Eye (tissue), 1 donor: ENCODE measurements at places on chromosomes 11 and 22.

DNA sequence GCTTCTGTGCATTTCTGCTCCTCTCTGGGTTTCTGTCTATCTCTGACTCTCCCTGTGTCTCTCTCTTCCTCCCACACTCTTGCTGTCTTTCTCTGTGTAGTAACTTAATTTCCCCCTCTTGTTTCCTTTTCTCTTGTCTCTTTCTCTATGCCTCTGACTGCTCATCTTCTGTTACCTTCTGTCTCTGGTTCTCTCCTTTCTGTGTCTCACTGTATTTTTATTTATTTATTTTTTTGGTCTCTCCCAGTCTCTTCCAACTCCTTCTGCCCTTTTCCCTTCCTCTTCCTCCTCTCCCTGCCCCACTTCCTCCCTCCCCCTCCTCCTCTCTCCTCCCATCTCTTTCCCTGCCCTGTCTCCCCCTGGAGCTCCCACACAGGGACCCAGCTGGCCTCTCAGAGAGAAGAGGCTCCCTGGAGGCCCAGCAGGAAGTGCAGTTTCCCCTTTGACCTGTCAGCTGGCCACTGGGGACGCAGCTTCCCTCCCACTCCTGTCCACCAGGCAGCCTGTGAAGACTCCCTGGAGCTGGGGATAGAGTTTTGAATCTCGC lies 38.3 kb upstream of the MYH9 start:
- peak; percentile 71 for DNase-seq

- DNase-seq: no peak
Measured at GRCh38 chr11:90428836-90429235, 206.0 kb upstream of the CHORDC1 start.

- no peak for DNase-seq
Measured at GRCh38 chr11:72578991-72579815, 95.0 kb downstream of the PDE2A start.

- no peak for DNase-seq
Measured at GRCh38 chr22:31096657-31097279, 10.6 kb downstream of the SELENOM start.

GRCh38 chr11:69276165-69276564 lies 17.8 kb upstream of the MYEOV start:
- DNase-seq: no peak

DNA sequence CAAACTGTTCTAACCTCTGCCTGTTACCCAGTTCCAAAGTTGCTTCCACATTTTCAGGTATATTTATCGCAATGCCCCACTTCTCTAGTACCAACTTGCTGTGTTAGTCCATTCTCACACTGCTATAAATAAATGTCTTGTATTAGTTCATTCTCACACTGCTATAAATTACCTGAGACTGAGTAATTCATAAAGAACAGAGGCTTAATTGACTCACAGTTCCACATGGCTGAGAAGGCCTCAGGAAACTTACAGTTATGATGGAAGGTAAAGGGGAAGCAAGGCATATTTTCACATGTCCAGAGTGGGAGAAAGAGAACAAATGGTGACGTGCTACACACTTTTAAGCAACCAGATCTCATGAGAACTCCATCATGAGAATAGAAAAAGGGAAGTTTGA lies 130.4 kb upstream of the C11orf87 start:
- DNase-seq: no peak
